ENCODE measurements at places on chromosomes 4 and X.

DNA sequence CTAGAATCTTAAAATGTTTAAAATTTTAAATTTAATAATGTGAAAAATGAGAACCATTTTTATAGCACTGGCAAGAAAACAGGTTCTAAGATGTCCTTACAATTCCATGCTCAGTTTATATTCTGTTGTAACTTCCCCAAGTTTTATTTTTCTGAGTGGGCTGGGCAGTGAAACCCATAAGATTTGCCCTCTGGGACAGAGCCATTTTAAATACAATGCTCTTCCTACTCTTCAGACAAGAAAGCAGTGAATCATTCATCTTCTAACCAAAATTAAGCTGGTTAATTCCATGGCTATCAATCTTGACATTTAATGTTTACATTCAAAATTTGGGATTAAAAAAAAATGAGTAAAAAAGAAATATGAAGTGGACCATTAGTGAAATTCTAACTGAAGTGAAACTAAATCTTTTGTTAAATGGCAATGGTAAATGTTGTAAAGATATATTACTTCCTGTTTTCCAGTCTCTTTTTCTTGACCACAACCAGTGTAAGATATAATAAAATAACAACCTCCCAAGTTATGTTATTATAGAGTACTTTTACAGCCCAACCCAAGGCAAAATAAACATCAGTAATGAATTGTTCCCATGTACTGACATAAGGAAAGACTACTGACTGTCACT lies 37.2 kb upstream of the PTPN13 start:
- no peak for DNase-seq

DNA sequence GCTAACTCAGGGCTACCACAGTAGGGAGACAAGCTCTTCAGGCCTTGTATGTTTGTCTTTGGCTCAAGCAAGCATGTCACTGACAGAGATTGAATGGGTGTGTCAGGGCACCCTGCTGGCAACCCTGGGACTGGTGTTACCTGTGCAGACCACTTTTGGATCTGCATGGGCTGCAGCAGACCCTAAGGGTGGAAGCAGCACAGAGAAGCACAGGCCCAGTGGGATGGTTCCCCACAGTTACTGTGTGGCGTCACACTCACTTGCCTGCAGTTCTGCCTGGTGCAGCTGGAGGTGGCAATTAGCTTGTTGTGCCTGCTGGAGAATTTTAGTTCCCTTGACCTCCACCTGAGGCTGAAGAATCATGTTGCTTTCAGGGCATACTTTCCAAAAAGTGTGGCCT lies 46.0 kb downstream of the ZNF185 start:
- no peak for DNase-seq

DNA sequence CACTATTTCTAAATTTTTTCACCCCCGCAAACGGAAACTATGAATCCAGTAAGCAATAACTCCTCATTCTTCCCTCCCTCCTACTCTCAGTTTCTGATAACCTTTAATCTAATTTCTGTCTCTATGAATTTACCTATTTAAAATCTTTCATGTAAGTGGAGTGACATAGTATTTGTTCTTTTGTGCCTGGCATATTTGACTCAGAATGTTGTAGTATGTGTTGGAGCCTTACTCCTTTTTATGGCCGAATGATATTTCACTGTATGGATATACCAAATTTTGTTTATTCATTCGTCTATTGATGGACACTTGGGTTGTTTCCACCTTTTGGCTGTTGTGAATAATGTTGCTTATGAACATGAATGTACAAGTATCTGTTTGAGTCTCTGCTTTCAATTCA lies 61.1 kb upstream of the C1GALT1C1 start:
- DNase-seq = no peak

DNA sequence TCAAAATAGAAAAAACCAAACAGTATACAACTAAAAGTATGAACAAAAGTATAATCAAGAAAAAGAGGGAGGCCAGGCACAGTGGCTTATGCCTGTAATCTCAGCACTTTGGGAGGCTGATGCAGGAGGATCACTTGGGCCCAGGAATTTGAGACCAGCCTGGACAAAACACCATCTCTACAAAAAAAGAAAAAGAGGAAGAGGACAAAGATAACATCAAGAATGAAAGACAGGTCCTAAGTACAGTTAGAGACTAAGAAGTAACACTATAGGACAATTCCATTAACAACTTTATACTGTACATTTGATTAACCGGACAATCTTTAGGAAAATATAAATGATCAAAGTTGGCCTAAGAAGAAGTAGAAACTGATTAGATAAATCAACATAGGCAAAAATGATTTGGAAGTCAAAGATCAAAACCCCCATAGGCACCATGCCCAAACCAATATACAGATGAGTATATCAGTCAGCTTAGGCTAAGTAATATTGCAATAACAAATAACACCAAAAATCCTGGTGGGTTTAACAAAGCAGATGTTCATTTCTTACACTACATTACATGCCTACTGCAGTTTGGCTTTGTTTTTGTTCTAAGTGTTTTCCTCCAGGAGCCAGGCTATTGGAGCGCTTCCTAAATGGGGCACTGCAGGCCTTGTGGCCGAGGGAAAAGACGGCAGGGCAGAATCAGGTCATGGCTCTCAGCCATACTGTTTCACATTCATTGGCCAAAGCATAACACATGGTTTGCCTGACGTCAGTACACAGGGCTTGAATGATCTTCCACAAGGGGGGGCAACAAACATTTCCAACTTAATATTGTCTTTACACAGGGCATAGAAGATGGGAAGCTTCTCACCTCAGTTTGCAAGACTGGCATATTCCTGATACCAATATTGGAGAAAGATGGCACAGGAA lies 42.2 kb upstream of the HGFAC start:
- no peak for DNase-seq

DNA sequence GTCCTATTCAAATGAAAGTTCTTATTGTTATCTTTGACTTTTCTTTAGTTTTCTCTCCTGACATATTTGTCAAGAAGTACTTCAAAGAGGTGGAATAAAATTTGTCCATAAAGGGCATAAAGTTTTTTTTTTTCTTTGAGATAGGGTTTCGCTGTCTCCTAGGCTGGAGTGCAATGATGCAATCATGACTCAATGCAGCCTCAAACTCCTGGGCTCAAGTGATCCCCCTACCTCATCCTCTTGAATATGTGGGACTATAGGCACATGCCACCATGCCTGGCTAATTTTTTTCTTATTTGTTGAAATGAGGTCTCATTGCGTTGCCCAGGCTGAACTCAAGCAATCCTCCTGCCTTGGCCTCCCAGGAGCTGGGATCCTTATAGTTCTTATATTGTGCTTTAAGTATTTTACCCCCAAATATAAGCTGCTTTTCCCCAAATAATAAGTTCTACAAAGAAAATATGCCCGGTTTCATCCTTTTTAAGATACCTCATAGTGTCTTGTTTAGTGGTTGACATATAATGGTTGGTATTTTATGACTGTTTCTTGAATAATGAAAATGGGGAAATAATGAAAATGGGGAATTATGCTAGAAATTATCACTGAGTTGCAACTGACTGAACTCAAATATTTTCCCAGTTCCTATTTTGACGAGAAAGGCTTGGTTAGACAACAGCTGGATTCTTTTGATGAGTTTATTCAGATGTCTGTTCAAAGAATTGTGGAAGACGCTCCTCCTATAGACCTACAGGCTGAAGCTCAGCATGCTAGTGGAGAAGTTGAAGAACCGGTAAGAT lies 11.6 kb downstream of the POLR2B start:
- no peak for DNase-seq

DNA sequence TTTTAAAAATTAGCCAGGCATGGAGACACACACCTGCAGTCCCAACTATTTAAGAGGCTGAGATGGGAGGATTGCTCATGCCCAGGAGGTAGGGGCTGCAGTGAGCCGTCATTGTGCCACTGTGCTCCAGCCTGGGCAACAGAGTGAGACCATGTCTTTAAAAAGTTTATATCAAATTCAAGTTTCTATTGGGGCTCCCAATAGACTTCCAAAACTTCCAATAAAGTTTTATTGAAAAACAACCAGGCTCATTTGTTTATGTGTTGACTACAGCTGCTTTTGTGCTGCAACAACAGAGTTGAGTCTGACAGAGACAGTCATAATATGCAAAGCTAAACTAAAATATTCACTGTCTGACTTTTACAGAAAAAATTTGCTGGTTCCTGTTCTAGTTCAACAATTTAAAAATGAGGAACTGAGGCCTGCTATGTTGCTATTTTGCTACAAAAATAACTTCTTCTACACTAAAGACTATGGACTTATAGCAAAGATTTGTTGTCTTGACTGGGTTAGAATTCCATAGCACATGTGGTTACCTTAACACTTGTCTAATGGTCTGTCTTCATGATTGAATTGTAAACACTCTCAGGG lies 63.3 kb upstream of the RELL1 start:
- DNase-seq = no peak

GRCh38 chr4:6687947-6688878 lies 5.5 kb upstream of the S100P start:
- no peak for DNase-seq

- DNase-seq = no peak
Measured at GRCh38 chr4:156102411-156102810, 148.7 kb upstream of the CTSO start.

DNA sequence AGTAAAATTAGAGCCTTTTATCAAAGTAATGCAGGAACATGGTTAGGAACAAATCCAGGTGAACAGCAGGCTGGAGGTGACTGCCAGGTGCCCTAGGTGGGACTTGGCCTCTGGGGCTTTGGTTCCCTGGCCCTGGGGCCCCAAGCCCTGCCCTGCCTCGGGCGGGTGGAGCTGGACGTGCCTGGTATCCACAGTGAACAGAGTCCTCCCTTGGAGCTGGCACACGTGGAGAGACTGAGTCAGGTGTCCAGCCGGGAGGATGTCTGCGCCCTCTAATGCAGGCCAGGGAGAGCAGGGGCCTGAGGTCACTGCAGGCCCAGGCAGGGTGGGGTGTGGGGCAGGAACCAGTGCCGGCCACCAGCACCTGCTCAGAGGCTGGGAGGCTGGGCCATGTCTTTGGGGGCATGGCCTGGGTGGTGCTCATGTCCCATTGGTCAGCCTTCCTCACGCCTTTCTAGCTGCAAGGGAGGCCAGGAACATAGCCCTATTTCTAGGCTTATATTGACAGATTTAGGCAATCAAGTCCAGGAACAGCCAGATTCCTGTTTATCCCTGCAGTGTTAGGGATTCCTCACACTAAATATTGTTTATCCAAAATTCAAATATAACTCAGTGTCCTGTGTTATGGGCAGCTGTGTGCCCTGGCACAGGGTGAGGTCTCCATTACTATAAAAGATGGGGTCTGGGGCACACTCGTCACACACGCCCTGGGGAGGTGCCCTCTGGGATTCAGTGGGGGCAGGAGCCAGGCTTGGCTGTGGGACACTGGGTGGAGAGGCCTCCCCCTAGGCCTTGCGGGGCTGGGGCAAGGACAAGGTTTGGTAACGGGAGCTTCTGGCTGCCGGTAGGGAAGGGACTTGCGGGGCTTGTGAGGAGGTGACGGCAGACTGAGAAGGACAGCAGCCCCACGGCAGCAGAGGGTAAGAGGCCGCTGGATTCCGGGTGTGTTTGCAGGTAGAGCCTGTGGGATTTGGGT lies 14.3 kb upstream of the NAT8L start:
- no peak for DNase-seq

GRCh38 chr4:149910177-149910576 lies 94.5 kb upstream of the IQCM start:
- DNase-seq = no peak

DNA sequence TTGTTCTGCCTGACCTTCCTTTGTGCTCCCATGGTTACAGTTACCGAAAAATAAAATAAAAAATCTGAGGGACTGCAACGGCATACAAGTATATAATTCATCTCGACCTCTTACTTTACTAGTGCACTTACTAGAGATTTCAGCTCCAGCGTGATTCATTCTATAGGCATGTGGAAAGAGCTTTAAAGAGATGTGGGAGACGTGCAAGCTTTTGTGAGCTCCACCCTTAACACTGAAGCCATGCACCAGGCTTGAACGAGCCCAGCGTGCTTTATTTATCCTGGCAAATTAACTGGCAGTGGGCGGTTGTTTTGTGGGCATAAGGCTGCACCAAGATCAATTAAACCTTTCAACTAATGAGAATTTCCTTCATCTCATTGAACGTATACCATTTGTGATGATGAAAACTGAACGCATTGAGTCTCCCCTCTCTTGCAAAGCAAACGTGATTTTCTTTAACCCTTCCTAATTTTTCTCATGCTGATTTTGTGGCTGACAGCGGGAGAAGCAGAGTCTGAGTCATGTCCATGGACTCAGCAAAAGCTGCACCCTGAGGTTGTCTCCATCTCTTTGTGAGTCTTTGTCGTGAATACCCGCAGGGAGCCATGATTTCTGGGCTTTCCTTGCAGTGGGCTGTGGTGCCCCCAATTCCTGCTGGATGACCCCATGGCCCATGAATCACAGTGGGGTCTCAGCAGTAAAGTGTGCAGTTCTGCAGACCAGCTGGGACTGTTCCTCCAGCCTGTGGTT lies 60.1 kb downstream of the MXRA5 start:
- no peak for DNase-seq

- no peak for DNase-seq
Measured at GRCh38 chr4:110195561-110196205, 2.7 kb downstream of the ELOVL6 start.

DNA sequence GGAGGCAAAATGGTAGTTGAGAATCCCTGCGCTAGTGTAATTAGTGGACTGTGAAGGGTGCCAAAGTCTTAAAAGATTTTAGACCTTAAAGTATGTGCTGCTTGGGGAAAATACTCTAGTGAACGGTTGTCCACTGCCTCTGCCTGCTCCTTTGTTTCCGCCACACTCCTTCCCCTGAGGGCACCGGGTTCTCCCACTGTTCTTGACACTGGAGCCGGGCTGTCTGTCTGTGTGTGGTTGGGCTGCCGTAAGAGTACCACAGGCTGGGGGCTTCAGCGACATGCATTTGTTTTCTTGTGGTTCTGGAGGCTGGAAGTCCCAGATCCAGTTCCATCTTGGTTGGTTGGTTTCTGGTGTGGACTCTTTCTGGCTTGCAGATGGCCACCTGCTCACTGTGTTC lies 76.2 kb downstream of the CLDN34 start:
- no peak for DNase-seq

DNA sequence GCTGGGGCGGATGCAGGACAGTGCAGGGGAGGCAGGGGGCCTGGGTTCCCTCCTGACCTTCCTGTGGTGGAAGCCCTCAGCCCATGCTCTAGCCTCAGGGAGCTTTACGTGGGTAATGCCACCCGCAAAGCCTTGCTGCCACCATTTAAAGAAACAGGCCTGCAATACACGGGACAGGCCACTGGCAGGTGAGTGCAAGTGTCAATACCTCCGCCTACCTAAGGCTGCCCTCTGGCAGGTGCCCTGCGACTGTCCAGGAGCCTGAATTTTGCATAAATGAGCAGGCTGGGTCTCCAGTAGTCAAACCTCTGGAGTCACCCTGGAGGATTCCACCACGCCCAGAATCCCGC lies 5.9 kb downstream of the CRMP1 start:
- no peak for DNase-seq

DNA sequence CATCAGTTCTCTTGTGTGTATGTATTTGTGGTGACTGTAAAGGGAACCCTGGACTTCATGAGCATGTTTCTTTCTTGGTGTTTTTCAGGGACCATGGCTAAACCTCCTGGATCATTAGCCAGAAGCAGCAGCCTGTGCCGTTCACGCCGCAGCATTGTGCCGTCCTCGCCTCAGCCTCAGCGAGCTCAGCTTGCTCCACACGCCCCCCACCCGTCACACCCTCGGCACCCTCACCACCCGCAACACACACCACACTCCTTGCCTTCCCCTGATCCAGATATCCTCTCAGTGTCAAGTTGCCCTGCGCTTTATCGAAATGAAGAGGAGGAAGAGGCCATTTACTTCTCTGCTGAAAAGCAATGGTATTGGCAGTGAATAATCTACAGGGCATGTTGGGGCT lies 157.0 kb downstream of the STIM2 start:
- DNase-seq = no peak

- no peak for DNase-seq
Measured at GRCh38 chr4:173556398-173557131, 26.5 kb upstream of the HAND2 start.
